ENCODE measurements at places on chromosomes 11 and 22.

- no peak for DNase-seq
Observed at GRCh38 chr11:2999464-2999998, 7.4 kb upstream of the NAP1L4 start.

DNA sequence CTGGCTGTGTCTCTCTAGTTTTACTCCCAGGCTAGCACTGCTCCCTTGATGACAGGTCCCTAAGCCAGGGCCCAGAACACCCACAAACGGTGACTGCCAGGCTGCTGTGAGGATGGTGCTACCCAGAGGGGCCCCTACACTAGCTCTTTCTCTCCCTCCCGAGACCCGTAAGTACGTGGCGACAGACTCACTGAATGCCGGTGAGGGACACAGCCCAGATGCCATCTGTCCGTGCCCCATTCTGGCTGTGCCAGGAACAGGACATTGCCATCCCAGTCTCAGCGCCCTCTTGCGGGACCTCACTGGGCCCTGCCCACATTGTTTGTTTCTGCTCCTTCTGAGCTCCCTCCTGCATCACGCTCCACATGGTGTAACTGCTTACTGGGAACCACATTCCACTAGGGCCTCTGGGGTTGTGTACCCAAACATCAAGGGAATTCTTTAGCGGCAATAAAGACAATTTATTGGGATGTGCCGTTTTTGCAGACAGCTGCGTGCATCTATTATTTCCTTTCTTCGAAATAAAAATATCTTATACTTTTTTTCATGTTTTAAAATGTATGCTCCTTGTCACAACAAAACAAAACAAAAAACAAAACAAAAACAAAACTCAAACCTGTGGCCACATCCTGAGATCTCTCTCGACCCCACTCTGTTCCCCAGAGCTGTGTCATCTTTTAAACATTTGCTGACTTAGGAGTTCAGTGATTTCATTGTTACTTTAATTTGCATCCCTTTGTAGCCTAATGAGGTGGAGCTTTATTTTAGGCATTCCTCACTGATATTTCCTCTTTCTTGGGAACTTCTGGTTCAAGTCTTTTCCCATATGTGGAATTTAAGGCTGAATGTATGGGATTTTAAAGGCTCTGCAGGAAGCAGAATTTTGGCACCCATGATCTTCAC, 4.4 kb upstream of the TPCN2 start:
- DNase-seq, result peak; percentile 34

DNA sequence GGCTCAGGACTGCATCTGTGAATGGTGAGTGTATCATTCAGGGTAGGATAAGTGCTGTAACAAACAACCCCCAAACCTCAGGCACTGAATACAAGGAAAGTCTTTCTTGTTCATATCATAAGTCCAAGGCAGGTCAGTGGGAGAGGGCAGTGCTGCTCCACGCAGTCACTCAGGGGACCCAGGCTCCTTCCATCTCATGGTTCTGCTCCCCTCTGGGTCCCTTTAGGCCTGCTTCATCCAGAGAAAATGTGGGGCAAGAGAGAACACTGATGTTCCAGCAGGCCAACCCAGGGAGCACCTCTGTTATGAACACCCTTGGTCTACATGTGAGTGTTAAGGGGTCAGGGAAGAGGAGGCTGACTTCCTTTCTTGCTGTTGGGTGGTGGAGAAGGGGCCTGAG, 187.8 kb downstream of the CHST1 start:
- DNase-seq, result no peak

- no peak for DNase-seq
Observed at GRCh38 chr22:32854351-32854804, 52.9 kb downstream of the TIMP3 start.

DNA sequence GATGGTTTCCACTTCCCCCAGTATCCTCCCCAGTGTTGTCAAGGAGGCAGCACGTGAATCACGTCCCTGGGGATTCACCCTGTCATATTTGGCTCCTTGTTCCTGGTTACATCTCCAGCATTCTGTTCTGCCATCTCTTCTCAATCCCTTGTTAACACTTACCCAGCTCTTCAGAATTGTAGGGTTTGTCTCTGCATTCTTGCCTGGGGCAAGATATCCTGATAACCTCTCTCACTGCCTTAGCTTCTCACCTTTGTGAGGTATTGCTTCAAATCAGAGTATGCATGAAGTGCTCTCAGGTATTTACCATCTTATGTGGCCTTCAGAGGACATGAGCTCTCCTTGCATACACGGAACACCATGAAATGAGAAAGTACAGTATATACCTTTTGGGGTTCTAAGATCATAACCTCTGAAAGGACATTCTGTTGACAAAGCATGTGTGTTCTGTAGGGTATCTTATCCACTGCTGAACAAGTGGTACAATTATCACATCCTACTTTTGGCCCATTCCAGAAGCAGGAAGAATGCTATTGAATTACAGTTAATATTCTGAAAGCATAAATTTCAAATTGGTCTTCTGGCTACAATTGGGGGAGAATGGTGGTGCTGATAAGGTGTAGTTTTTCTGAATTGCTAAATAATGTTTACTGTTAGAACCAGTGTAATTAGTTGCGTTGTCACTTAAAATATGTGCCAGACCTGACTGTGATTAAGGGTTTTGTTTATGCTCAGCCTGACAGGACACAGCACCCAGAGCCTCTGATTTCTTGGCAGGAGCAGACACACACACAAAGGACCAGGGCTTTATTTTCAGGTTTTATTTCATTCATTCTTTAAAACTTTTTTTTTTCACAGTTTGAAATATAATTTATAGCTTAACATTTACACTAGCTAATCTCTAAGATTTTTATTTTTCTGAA, 32.7 kb downstream of the VSTM5 start:
- no peak for DNase-seq

DNA sequence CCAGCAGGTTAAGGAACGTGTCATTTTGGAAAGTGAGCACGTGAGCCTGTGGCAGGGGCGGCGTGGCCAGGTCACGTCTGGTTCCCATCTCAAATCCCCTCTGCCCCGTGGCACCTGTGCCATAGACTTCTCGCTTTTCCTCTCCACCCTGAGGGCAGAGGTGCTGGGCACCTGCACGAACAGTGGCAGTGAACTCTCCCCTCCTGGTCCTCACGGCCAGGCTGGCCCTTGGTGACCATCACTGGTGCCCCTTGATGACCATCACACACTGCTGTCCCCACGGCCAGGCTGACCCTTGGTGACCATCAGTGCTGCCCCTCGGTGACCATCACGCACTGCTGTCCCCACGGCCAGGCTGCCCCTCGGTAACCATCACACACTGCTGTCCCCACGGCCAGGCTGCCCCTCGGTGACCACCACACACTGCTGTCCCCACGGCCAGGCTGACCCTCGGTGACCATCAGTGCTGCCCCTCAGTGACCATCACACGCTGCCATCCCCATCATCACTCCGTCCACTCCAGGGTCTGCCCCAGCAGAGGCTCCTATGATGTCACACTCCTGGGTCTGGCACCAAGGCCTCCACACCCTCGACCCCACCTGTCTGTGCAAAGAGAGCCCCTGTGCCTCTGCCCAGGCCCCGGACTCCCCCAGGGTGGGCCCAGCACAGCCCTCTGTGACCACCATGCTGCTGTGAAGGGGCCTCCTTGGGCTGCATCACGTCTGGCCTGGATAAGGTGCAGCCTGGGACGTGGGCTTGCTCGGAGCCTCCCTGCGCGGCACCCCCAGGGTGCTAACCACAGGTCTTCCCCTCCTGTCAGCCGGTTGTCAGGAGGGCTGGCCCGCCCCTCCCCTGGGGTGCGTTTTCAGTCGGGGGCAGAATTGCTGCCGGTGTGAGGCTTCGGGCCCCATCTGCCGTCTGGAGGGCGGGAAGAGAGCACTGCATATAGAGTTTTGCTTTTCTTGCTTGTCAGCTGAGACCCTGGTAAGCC, 738.6 kb downstream of the BRD1 start:
- DNase-seq, result no peak

- DNase-seq, result no peak
Observed at GRCh38 chr11:133887692-133888332, 42.5 kb upstream of the SPATA19 start.

DNA sequence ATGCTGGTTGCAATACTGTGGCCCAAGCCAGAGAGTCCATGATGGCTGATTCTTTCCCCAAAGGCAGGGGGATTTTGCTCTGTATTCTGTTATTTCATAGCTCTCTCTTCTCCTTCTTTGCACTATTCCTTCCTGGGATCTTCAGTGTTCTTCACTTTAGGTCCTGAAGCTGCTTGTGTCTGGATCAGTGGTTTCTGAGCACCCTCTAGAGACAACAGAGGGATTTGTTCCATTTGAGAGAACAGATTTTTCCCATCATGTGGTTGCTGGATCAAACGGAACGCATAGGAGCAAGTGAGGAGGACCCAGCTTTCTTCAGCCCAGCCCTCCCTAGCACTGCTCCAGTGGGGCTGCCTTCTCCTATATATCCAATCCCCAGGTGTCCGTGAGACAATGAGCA, 68.7 kb upstream of the SYN3 start:
- peak; percentile 16 for DNase-seq

DNA sequence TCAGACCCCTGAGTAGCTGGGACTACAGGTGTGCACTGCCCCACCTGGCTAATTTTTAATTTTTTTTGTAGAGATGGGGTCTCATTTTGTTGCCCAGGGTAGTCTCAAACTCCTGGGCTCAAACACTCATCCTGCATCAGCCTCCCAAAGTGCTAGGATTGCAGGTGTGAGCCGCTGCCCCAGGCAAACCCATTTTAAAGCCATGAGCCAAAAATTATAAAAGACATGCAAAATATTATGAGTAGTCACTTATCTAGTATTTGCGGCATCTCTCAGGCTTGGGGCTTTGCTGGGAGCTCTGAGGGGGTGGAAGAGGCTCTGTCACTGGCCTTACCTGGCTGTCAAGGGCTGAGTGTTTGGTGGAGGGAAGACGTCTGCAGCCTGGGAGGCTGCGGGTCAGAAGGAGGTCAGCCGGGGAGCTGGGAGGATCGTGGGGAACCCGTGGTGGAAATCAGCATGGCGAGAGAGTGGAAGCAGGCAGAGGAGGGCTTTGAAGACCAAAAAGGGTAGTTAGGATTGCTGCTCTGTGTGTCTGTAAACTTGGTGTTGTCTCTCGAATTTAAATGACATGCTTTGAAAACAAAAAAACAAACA, 69.1 kb upstream of the PARVG start:
- no peak for DNase-seq

GRCh38 chr11:98798333-98798732, 222.4 kb upstream of the CNTN5 start:
- DNase-seq, result no peak

- DNase-seq, result no peak
Observed at GRCh38 chr11:83004746-83005556, 66.7 kb downstream of the RAB30 start.

DNA sequence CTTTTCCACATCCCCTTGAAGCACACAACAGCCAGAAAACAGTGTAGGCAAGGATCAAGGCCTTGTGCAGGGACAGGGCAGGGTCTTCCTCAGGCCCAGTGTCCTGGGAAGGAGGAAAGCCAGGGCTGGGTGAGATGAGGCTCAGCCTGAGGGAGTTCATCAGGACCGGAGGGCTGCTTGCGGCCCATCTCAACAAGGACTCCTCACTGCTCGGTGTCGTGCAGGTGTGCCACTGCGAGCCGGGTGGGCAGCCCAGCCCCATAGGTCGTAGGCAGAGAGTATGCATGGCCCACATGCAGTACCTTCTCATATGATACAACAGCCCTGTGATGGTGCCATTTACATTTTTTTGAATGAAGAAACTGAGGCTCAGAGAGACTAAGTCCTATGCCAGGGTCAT, 12.9 kb downstream of the SHISA8 start:
- DNase-seq, result no peak

DNA sequence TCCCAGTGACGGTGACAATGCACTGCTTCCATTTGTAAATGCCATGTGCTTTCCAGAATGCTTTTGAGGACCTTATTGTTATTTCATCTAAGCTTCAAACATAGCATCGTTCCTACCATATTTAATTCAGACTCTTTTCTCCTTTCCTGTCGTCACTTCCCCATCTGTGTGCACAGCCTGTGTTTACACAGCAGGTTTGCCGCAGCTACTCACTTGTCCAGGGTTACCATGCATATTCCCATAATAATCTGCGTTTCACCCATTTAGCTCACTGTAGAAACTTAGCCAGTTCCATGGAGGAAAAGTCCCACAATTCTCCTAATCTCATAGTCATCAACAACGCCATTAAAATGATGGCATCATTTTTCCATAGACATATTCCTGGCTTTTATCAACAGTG, 48.0 kb downstream of the FLI1 start:
- DNase-seq, result no peak

GRCh38 chr11:134312223-134312622, 19.6 kb upstream of the GLB1L2 start:
- DNase-seq, result no peak

- no peak for DNase-seq
Observed at GRCh38 chr11:113311536-113311935, 2.8 kb upstream of the TTC12 start.

DNA sequence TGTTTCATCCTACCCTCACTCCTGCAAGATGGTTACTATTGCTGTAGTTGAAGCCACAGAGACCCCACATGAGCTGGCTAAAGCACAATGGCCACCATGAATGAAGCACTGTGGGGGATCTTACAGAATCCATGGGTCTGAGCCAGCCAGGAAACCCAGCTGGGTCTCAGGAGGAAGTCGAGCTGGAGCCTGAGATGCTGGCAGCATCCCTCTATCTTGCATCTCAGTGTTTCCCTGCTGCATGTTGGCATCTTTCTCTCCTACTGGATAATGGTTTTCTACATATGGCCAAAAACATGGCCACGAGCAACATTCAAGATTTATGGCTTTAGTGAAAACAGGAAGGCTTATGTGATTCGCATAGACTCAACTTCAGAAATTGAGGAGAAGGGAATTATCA, 219.3 kb upstream of the SNX19 start:
- no peak for DNase-seq

- no peak for DNase-seq
Observed at GRCh38 chr22:41339823-41340222, 38.5 kb downstream of the ZC3H7B start.

- DNase-seq, result no peak
Observed at GRCh38 chr11:121091492-121092152, 9.4 kb upstream of the TECTA start.

DNA sequence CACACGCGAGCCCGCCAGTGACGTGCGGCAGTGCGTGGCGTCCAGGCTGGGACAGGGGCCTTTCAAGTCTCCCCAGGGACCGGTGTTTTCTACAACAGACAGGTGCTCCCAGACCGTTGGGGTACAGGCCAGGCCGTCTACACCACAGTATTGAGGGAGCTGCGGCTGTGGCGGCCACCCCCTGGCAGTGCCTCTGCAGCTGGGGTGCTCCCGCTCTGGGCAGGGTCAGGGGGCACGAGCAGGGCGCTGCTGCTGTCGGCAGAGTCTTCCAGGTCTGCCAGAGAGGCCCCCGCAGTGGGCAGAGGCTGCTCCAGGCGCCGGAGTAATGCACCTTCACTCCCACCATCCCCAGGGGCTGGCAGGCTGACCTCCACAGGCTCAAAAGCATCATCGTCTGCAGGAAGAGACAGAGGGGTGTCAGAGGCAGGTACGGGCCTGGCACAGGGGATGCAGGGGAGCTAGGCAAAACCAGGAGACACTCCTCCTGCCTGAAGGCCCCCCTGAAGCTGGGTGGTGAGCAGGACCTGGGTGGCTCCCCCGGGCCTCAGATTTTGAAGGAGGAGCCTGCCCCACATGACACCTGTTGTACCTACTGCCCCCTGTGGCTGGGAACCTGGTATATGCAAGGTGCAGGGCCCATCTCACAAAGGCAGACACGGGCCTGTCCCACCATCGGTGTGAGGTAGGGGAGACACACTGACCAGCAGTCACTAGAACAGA, 83.3 kb downstream of the DGCR2 start:
- no peak for DNase-seq

- DNase-seq, result no peak
Observed at GRCh38 chr11:130198292-130198691, 38.7 kb downstream of the ST14 start.

- no peak for DNase-seq
Observed at GRCh38 chr22:35217527-35217926, 39.8 kb upstream of the HMGXB4 start.

- no peak for DNase-seq
Observed at GRCh38 chr11:95495706-95496105, 264.7 kb upstream of the SESN3 start.
